ENCODE measurements at places on chromosomes 13 and 19.

GRCh38 chr19:31296741-31297390 is 52.4 kb downstream of the TSHZ3 start:
- no peak for ATAC-seq

GRCh38 chr19:46773018-46773399 is 15.4 kb downstream of the SLC1A5 start:
- no peak for ATAC-seq

- ATAC-seq = peak; percentile 81
Measured at GRCh38 chr19:17001603-17002183, 24.9 kb downstream of the CPAMD8 start.

DNA sequence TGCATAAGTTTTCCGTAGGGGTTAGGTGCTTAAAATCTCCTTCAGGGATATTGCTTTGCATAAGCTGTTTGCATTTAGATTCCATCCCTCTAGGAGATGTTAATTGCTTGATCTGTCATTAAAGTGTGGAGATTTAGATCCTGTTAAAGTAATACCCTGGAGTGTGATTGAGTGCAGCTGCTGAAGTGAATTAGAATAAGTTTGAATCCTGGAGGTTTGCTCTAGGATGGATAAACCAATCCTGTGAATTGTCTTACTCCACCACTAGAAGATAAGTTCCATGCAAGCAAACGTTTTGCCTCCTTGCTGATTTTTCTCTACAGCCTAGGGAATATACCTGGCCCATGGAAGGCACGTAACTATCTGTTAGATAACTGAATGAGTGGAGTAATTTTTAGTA is 1487.2 kb upstream of the PRR20A start:
- ATAC-seq = peak; percentile 96

GRCh38 chr19:14378890-14379289 is 2.4 kb upstream of the ADGRE5 start:
- ATAC-seq = no peak

DNA sequence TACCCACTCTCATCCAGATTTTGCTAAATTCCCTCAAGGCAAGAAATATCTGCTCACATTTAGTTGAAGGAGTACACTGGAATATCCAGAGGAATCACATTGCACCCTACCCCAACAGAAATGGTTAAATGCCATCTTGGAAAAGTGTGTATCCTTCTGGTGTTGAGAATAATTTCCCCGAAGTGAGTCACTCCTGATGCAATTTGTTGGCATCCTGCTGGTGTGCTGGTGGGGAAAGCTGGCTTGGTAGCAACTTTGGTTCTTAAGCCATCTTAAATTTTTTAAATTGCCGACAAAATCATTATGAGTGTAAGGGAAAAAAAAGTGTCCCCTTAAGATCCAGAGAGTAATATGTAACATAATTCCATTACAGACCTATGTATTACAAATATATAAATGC is 337.3 kb upstream of the DACH1 start:
- ATAC-seq = no peak

DNA sequence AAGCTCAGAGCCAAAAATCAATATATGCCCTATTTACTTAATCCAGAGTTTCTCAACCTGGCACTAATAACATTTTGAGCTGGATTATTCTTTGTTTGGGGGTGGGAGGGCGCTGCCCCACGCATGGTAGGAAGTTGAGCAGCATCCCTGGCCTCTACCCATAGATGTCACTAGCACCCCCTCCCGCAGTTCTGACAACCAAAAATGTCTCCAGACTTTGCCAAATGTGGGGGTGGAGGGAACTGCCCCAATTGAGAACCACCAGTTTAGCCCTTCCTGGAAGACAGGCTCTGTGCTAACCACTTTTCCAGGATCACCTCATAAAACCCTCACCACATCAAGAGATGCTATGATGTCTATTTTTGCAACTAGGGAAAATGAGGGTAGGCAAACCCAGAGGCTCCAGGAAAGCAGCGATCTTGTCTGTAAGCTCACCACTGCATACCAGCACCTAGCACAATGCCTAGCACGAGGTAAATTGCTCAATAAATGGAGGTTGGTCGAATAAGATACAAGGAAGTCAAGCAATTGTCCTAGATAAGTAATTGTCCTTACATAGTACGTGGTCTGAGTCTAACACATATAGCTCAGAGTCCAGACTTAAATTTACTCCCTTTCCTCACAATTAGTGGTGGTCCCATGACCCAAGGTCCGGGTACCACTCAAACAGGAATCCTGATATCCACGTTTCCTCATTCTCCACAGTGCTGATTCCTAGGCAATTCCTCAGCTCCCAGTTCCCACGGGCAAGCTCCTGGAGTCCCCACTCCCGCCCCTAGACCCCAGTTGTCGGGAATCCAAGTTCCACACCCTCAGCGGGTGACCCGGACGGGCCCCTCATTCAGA is 892 bp downstream of the TRIR start:
- ATAC-seq = no peak

- peak; percentile 93 for ATAC-seq
Measured at GRCh38 chr13:111429064-111429558, 108.7 kb downstream of the TEX29 start.

GRCh38 chr19:18793144-18794028 is 2.3 kb upstream of the COMP start:
- ATAC-seq = no peak

DNA sequence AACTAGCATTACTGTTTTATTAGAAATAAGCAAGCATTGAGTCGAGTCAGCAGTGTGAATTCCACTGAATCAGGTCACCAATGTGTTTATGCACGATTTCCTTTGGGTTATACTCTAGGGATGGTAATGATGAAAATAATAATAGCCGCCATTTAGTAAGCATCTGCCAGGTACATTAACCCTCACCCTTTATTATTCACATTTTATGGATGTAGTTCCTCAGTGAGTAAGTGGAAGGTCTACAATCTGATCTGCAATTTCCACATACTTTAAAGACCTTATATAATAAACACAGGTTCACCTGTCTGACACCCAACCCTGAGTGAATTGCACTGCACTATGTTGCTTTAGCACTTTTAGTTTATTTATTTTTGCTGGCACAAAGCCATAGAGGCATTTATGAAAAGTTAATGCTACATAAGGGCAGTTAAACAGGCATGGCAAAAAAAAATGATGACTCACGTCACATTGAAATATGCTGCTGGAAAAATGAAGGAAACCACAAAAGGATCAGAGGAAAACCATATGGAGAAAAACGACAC is 122.4 kb downstream of the TRPC4 start:
- ATAC-seq = peak; percentile 55

DNA sequence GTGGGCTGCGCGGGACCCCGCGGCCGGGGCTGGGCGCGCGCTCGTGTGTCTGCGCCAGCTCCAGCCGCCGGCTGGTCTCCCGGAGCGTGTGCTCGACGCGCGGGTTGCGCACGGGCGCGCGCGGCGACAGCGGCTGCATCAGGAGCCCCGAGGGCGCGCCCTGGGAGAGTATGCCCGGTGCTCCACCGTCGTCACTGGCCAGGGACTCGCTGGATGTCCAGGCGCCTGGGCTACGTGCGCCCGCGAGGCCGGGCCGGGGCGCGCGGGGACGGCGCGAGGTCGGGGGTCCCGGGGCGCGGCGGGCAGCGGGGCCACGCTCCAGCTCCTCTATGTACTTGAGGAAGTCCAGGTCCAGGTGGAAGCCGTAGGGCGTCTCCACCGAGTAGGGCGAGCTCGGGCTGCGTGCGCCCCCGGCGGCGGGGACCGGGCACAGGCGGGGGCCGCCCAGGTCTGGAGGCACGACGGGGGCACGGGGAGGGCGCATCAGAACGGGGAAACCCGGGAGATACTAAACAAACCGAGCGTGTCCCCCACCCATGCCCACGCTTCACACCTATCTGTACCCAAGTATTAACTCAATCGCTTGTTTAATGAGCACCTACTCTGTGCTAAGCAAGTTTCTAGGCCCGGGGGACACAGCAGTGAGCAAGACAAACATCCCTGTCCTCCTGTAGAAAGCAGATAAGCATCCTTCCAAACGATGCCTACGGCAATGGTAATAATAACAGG is 7.6 kb downstream of the KANK3 start:
- ATAC-seq = no peak

GRCh38 chr13:20968745-20969144 is 66.2 kb upstream of the XPO4 start:
- ATAC-seq = no peak

- no peak for ATAC-seq
Measured at GRCh38 chr13:61362522-61362921, 53.1 kb downstream of the PCDH20 start.

- no peak for ATAC-seq
Measured at GRCh38 chr13:30720172-30720869, 15.0 kb upstream of the ALOX5AP start.

- peak; percentile 42 for ATAC-seq
Measured at GRCh38 chr19:48726556-48726955, 7.0 kb upstream of the MAMSTR start.

DNA sequence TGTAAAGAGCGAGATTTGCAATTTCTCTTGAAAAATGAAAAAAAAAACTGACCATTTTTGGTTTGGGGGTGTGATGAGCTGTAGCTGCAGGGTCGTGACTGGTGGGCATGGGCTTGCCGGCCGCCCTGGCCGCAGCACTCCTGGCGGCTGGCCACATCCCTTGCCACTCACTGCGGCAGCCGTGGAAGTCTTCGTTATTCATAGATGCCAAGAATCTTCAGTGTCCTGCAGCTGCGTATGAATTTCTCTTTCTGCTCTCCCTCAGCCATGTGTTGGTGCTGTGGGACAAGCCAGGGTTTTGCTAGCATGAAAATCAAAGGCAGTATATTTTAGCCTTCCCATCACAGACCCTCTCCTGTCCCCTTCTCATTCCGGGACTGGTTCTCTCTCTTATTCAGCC is 151.7 kb upstream of the TSHZ3 start:
- ATAC-seq = no peak

DNA sequence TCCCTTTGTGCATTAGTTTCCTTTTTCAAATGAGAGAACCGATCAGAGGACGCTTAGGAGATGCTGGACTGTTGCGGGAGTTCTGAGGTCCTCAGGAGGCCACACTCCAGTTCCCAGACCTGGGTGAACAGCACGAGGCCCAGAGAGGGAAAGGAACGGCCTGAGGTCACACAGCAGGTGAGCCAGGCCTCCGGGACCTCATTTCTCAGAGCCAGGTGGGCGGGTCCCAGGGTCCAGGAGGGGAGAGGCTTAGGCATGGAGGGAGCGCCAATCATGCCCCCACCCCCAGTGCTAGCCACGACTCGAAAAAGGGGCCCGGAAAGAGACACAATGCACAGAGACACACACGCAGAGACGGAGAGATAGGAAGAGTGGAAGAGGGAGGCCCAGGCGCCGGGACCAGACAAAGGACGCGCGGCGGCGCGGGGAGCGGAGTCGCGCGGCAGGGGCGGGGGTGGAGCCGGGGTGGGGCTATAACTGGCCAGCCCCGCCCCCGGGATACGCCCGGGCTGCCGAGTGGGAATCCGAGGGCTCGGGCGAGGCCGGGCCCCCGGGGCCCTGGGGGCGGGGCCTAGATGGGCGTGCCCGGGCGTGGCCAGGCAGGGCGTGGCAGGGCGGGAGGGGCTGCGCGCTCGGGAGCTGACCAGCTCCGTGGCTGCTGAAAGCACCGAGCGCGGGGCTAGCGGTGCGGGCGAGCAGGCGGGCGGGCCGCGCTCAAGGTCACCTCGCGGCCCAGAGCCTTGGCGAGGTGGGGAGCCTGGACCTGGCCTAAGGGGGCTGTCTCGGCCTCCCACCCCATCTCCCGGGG is 1.6 kb downstream of the ELAVL3 start:
- peak; percentile 30 for ATAC-seq

DNA sequence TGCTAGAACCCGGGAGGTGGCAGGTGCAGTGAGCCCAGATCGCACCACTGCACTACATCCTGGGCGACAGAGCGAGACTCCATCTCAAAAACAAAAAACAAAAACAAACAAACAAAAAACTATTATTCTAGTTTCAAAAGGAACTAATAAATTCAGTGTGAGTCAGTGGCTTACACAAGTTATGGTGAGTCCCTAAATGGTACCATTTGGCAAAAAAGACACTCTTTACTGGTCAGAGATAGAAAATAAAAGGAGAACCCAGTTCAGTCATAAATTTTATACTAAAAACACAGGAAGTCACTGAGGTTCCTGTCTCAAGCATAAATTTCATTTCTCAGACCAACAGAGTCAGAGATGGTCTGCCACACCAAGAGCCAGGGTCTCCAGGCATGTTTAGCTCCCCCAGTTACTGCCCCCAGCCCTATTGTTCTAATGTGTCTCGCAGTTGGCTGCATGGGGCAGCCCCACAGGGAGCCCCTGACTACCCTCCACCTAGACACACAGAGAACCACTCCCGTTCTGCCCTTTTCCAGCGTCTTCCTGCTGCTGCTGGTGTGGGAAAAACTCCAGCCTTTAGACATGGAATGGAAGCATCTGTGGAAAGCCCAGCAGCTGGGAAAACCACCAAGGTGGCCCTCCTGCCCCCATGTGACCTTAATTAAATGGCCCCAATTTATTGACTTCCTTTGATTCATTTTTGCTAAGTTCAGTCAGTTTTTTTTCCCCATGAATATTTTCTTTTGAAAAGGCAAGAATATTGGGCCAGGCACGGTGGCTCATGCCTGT is 12.2 kb downstream of the THSD1 start:
- no peak for ATAC-seq

DNA sequence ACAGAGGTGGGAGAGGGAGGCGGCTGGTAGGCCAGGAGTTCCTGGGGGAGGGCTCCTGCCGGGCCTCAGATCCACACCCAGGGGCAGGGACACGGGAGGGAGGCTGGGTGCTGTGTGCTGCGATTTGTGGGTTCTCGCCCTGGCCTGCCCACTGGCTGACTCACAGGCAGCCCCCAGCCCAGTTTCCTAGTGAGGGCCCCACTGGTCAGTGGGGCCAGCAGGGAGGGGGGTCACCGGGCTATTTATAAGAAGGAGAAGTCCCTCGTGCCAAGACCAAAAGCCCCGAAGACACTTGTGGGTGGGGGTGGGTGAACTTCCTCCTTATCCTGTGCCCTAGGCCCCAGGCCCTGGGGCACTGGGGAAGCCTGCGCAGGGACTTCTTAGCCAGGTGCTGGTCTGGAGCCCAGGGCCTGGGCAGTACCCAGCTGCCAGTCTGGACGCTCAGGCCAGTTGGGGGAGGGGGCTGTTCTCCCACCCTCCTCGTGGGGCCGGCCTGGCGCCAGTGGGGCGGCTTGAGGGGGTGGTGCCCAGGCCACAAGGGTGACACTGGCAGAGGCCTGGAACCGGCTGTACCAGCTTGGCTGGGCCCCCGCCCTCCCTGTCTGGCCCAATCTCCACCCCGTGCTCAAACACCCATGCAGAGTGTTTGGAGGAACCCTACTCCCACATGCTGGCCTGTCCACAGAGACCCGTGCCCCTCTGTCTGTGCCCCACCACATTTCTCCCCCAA is 5.0 kb upstream of the JUNB start:
- no peak for ATAC-seq

DNA sequence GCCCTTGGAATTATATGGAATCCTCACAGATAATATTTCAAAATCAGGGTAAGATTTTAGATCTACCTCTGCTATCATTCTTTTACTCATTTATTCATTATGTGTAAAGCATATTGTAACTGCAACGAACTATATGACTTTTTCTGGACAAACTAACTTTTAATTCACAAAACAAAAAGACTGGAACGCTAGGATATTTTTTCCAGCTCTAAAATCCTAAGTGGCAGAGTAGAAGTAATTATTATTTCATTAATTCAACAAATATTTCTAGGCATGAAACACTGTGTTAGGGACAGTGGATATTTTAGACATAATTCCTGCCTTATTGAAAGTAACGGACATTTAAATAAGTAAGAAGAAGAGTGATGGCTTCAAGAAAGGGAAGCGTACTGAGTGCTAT is 26.9 kb upstream of the SOX21 start:
- ATAC-seq = no peak
